ENCODE measurements at places on chromosomes 3 and 15. TPM values are rescaled to one million over a fixed set of nuclear protein-coding genes. Genes with fewer than 3 reads are reported as not detected.

Gene RTP1
- total RNA-seq, result not detected

Gene DUOXA2
- not detected for total RNA-seq

Gene SACM1L
- 12.6 TPM for total RNA-seq

DNA sequence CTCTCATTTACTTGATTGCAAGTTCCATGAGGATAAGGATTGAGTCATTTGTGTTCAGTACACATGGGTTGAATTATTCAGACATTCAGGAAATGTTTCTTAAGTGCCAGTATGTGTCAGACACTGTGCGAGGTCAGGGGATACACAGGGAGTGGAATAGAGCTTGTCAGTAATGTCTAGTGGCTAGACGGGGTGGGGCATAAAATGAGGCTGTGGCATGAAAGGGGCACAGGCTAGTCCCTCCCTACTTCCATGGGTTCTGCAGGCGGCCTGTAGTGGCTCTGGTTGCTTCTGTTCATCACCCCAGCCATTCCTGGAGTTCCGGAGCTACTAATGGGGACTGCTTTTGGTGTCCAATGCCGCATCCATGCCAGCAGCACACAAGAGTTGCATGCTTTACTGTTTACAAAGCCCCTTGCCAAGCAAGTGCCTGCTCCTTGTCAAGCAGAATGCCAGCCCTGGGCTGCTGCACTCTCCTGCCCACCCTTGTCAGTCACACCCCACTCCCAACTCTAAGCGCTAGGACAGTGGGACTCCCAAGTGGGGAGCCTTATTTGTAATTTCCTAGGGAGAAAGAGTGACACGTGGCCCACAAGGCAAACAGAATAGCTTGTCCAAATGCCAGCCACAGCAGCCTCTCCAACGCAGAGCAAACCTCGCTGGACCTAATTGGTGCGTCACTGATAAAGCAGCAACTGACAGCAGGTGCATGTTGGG lies 70.8 kb downstream of the RAB11A start:
- DNase-seq, result peak; percentile 46

GRCh38 chr15:29638781-29639180 lies 183.5 kb downstream of the TJP1 start:
- DNase-seq, result no peak

Gene TUSC7
- not detected for total RNA-seq

DNA sequence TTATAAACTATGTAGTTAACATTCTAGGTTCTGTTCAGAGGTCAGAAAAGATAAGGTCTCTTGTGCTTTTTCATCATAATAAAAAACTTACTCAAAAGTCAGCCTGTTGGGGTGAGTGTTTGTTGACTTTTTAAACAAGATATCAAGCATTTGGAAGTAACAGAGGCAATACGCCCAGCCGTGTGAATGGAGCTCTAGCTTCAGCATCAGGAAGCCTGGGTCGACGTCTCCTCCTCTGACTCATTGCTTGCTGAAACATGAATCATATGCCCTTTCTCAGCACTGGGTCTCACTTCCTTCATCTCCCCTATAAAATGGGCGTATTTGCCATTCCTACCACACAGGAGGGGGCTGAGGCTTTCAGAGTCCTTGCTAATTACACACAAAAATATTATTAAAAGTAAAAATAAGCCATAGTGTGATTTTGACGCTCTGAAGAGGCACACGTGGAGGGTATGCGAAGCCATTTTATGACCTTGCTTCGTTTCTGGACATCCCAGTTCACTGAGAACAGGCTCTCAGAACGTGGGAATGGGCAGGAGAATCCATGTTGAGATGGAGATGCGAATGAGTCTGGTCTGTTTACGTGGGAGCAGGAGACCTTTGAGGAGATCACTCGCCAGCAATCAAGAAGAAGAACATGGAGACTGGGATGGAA lies 220.8 kb upstream of the TPRG1 start:
- peak; percentile 85 for DNase-seq

GRCh38 chr3:196970547-196971093 lies 2.0 kb upstream of the PIGZ start:
- DNase-seq, result no peak

Gene RFC4
- total RNA-seq, result 4.6 TPM

Gene ONECUT1
- total RNA-seq, result not detected

DNA sequence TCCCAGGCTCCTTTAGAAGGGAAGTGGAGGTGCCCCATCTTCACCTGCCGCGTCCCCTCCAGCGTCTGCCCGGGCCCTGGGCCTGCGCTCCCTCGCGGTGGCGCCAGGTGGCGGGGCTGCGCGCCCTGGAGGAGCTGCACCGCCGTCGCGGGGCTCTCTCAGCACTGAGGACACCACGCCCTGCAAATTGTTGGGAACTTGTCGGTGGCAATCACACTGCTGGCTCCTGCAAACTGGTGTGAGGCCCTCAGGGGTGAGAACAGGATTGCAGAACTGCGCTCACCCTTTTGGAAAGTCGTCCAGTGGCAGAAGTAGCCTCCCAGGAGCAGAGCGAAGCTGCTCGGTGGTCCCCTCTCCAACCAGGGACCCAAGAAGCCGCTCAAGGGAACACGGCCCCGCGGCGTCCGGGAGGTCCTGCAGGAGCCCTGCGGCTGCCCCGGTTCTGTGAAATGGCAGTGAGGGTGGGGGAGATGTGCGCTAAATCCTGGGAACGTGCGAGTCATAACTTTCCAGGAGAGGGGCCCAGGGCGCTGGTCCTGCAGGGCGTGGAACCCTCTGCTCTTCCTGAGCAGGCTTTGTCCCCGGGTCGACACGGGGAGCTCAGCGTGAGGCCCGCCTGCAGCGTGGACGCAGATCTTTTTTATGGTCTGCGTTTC lies 995 bp upstream of the LRRK1 start:
- DNase-seq, result peak; percentile 79

DNA sequence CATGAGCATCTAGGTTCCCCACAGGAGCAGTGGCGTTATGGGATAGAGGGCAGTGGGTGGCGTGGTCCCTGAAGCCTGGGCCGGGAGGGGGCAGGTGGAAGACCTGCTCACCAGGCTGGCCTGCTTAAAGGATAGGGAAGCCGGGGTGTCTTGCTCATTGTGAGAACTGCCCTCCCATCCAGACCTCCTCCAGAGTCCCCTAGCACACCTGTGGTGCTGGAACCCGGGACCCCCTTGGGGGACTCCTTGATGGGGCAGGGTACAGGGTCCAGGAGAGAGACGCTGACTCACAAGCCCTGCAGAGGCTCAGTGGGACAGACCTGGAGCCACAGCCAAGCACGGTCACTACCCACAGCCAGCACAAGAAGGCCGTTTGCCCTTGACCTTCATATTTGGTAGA lies 2.8 kb upstream of the RHCG start:
- DNase-seq, result no peak

- DNase-seq, result no peak
Observed at GRCh38 chr3:52259035-52259434, 13.5 kb downstream of the PPM1M start.

Gene KNG1
- total RNA-seq, result 0.24 TPM

Gene RTP3
- total RNA-seq, result not detected

DNA sequence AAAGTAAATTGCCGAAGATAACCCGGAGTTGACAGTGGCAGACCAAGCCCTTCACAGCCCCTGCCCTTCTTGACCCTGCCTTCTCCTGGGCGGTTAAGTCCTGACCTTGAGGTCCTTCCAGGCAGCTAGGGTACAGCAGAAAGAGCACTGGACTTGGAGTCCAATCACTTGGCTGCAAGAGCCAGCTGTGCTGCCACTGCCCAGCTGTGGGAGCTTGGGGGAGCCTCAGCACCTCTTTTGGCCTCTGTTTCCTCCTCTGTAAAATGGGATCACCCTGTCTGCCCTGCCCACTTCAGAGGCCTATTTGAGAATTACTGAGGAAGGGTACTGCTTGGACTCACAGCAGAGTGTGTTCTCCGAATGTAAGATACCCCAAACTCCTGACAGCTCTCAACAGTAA lies 66.2 kb upstream of the SMAD6 start:
- no peak for DNase-seq

Gene PEX5L
- total RNA-seq, result 0.42 TPM

DNA sequence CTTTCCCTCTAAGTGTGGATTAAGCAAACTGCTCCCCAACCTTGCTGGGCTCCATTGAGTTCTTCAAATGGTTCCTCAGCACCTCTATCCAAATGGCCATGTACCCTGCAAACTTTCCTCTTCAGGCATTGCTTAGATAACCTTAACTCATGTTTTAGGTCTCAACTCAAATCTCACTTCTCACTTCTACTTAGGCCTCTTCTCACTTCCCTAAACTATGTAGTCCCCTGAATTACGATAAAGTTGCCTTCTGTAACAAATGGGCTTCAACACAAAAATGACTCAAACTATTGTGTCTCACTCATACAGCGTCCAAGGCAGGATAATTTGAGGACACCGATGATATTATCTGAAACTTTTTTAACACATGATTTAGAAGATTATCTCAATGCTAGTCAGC lies 62.4 kb upstream of the STAC start:
- DNase-seq, result no peak

DNA sequence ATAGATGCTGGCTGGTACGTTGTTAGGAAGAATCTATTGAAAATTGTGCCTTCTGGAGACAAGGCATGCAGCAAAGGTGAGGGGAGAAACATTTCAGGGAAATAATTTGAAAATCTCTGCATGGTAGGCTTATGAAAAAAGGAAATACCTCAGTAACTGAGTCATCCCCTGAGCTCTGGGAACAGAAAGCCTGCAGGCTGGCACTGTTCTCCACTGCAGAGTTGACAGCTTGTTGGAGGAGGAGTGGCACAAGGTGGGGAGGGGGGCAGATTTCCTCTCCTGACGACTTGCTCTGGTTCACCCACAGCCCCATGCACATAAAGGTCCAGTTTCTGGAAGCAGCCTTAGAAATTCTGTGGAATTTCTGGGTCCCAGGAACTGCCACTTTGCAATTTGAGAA lies 179.4 kb downstream of the ABHD5 start:
- no peak for DNase-seq

DNA sequence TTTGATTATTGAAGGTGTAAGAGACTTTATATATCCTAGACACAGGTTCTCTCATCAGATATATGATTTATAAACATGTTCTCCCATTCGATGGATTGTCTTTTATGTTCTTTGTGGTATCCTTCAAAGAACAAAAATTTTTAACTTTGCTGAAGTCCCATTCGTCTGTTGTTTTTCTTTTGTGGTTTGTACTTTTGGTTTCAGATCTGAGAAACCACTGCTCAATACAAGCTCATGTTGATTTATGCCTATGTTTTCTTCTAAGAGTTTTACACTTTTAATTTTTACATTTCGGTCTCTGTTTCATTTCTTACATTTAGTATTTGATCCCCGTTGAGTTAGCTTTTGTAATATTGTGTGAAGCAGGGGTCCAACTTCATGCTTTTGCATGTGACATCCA lies 103.3 kb upstream of the SPRED1 start:
- no peak for DNase-seq

GRCh38 chr15:26838742-26839460 lies 28.0 kb upstream of the GABRA5 start:
- DNase-seq, result no peak

GRCh38 chr3:119662604-119663373 lies 2.4 kb upstream of the POPDC2 start:
- DNase-seq, result no peak

GRCh38 chr3:22582266-22582665 lies 620.9 kb upstream of the UBE2E2 start:
- DNase-seq, result no peak

DNA sequence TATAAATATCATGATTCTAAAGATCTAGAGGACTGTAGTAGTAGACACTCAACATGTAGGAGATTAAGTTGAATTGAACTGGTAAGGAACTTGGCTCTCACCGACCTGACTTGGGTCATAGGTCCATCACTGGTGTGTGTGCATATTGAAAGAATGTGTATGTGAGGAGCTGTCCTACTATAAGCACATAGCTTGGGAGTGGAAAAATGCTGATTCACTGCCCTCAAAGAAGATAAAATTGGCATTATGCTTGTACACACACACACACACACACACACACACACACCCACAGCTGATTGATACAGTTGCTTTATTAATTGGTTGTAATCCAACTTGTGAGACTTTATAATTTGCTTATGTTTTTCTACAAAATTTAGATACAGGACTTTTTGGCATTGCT lies 411.0 kb upstream of the NR2F2 start:
- no peak for DNase-seq

DNA sequence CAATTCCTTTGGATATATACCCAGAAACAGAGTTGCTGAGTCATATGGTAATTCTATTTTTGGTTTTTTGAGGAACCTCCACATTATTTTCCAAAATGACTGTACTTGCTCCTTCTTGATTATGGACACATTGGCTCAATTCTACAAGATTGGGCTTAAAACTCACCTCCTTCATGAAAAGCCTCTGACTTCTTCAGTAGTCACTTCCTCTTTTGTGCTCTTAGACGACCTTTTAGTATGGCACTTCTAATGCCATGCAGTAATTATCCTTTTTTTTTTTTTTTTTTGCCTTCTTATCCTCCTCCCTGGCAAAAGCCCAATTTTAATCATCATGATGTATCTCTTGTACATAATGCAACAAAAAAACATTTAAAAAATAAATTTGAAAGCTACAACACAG lies 33.0 kb upstream of the ABHD17C start:
- DNase-seq, result no peak

Measured in heart left ventricle (tissue), 16 donors.